Fibroblast of lung (primary cell): ENCODE measurements at places on chromosomes 6 and 20. TPM values are rescaled to one million over a fixed set of nuclear protein-coding genes. Genes with fewer than 3 reads are reported as not detected.

The TRIM10 gene
- not detected in 2 replicates for total RNA-seq

The BPI gene
- total RNA-seq: not detected in 2 replicates

The PREX1 gene
- 3.1 and 3.9 TPM in 2 replicates for total RNA-seq

The ZFP64 gene
- 14.7 and 19.5 TPM in 2 replicates for total RNA-seq

The TBC1D7 gene
- 12.8 and 19.3 TPM in 2 replicates for total RNA-seq

The ANKRD66 gene
- not detected in 2 replicates for total RNA-seq

The TRAPPC3L gene
- total RNA-seq: under 0.01 TPM in 2 replicates

The TTBK1 gene
- under 0.01 TPM in 2 replicates for total RNA-seq

The TOP1 gene
- total RNA-seq: 27.0 and 35.3 TPM in 2 replicates

The RGS17 gene
- total RNA-seq: 5.9 and 10.2 TPM in 2 replicates

The SULF2 gene
- total RNA-seq: 9.6 and 28.0 TPM in 2 replicates

DNA sequence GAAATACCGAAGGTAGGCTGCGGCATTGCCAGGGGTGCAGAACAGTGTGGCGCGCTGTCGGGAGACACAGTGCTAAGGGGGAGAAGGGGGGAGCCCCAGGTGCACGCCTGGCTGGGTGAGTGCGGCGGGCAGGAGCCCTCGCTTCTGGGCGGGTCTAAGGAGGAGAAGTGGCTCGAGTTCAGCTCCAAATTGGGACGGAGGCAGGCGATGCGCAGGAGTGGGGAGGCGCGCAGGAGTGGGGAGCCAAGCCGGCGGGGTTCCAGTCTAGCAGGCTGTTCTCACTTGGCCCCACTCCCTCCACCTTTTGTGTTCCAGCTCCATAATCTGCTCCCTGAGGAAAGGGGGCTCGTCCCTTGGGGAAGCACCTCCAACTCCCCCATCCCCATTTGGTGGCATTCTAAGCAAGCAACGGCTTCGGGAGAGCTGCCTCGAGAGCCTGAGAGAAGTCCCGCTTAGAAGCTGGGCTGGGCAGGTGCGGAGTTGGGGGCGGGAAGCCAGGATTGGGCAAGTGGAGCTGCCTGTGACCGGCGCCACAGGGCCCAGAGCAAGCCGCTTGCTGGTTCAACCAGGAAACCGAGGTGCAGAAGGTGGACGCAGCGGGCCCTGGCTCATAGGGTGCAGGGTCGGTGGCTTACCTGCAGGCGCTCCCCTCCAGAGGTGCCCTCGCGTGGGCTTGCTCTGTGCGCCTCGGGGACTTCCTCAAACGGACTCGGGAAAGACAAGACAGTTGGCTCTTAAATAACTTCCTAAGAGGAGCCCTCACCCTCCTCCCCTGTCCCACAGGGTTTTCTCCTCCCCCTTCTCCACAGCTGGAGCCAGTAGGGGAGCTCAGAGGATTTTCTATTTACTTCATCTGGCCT is at the start of gene F13A1:
Gene F13A1 (minus strand): TSS at position 711 of the 860 bp plus-strand sequence. CDS start 1,998 bp downstream, outside the sequence.
- H3K4me1 ChIP-seq: no peaks in the 10 kb centered on the region
- no peak within 1 kb of the TSS for H3K27ac ChIP-seq
- peaks cover 3% of the 10 kb centered on the region for H3K27me3 ChIP-seq
- no peak within 1 kb of the TSS for H3K4me3 ChIP-seq

DNA sequence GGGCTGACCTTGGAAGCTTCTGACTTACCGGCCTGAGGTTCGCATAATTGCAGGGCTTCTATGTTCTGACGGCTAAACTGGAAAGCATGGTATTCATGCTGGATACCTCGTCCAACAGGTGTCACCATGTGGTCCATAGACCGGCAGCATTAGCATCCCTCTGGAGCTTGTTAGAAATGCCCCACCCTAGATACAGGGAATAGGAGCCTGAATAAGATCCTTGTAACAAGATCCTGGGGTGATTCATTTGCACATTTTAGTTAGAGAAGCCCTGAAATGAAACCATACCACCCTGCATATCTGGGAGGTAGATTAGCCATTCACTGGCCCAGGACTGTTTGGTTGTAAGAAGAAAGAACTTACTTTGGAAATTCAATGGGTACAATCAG is 77.7 kb downstream of the TMEM170B start:
- no peaks in the 10 kb centered on the region for H3K36me3 ChIP-seq
- no peak overlapping the region for H3K4me3 ChIP-seq
- peak; percentile 86 for DNase-seq
- H3K27ac ChIP-seq: peak overlapping the region; percentile 91
- H3K4me1 ChIP-seq: peaks cover 26% of the 10 kb centered on the region

GRCh38 chr6:145076115-145076841 is 659.0 kb downstream of the EPM2A start:
- no peak overlapping the region for H3K27ac ChIP-seq
- H3K4me3 ChIP-seq: no peak overlapping the region
- no peaks in the 10 kb centered on the region for H3K36me3 ChIP-seq
- no peaks in the 10 kb centered on the region for H3K27me3 ChIP-seq
- peaks cover under 1% of the 10 kb centered on the region for H3K4me1 ChIP-seq

- H3K27ac ChIP-seq: no peak overlapping the region
- DNase-seq: no peak
- no peaks in the 10 kb centered on the region for H3K4me1 ChIP-seq
- no peak overlapping the region for H3K4me3 ChIP-seq
Measured at GRCh38 chr6:11663519-11663918, 115.1 kb downstream of the ADTRP start.

GRCh38 chr6:38510205-38510604 is 129.5 kb downstream of the BTBD9 start:
- no peaks in the 10 kb centered on the region for H3K36me3 ChIP-seq
- no peaks in the 10 kb centered on the region for H3K27me3 ChIP-seq
- H3K4me1 ChIP-seq: peaks cover 7% of the 10 kb centered on the region
- H3K27ac ChIP-seq: peak overlapping the region; percentile 39
- H3K4me3 ChIP-seq: no peak overlapping the region
- DNase-seq: peak; percentile 65

DNA sequence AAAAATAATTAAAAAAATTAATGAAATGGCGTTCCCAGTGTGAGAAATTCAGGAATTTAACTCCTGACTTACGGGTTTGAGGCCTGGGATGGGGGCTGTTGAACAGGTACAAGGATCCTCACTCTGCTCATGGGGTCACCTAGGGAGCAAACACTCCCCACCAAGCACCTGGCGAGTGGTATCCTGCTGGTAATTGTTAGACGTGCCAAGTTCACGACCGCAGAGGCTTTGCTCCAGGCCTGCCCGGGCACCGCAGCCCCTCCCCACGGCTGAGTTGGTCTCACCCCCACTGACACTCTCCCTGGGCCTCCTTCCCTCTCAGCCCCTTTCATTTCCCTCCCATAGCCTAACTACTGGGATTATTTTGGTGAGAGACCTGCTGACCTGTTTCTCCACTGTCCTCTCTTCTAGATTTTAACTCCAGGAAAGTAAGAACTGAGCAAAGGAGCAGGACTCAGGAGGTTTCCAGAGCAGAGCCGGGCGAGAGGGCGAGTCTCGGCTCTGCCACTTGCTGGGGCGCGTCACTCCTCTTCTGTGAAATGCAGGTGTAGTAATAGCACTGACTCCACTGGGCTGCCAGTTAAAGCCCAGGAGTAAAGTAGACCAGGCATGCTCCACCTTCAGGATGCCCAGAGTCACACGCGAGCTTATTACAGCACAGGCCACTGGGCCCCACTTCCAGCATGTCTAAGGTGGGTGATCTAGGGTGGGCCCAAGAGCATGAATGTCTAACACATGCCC is 22.8 kb downstream of the BMP7 start:
- H3K27ac ChIP-seq: no peak overlapping the region
- DNase-seq: no peak
- no peaks in the 10 kb centered on the region for H3K36me3 ChIP-seq
- H3K4me1 ChIP-seq: no peaks in the 10 kb centered on the region

DNA sequence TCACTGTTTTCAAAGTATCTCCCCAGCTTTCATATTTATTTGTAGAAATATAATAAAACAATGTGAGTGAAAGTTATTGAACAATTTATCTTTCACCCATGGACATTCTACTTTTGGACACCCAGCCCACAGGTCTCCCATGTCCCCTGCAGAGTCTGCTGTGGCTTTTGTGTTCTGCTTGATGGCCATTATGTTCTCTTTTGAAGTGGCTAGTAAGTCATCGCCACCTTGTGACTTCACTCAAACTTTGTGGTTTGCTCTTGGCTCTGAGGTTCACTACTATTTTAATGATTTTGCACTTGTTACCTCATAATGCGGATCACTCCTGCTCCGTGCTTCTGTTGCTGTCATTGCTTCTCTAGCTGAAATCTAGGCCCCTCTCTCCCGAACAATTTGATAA is 10.2 kb upstream of the DEFB113 start:
- H3K4me1 ChIP-seq: no peaks in the 10 kb centered on the region
- no peaks in the 10 kb centered on the region for H3K36me3 ChIP-seq
- no peaks in the 10 kb centered on the region for H3K27me3 ChIP-seq

DNA sequence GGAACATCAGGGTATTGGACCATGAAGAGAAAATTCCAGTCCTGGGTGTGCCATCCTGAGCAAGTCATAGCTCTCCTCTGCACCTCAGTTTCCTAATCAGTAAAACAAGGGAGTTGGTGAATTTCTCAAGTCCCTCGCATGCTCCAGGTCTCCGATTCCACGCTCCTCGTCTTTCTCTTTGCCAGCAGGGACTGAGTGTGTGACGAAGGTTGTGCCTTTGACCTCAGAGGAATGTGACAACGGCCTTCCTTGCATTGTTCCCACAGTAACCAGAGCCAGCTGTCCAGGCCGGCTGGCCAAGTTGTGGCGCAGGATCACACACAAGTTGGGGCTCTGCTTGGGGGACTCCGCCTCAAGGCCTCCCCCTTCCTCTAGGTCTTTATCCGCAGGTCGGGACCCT is 217.3 kb downstream of the ATXN1 start:
- H3K27me3 ChIP-seq: no peaks in the 10 kb centered on the region
- no peak overlapping the region for H3K4me3 ChIP-seq
- DNase-seq: peak; percentile 43
- H3K4me1 ChIP-seq: peaks cover 4% of the 10 kb centered on the region
- H3K36me3 ChIP-seq: no peaks in the 10 kb centered on the region

- H3K27me3 ChIP-seq: no peaks in the 10 kb centered on the region
- DNase-seq: no peak
- H3K36me3 ChIP-seq: no peaks in the 10 kb centered on the region
- no peaks in the 10 kb centered on the region for H3K4me1 ChIP-seq
- H3K27ac ChIP-seq: no peak overlapping the region
Measured at GRCh38 chr6:79302341-79302740, 67.9 kb upstream of the HMGN3 start.

DNA sequence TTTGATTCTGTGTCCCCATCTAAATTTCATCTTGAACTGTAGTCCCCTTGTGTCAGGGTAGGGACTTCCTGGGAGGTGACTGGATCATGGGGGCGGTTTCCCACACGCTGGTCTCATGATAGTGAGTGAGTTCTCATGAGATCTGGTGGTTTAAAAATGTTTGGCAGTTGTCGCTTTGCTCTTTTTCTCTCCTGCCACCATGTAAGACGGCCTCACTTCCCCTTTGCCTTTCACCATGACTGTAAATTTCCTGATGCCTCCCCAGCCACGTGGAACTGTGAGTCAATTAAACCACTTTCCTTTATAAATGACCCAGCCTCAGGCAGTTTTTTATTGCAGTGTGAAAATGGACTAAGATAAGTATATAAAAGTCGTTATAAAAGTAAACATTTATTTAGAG is 80.5 kb upstream of the SGK1 start:
- H3K27me3 ChIP-seq: no peaks in the 10 kb centered on the region
- no peaks in the 10 kb centered on the region for H3K36me3 ChIP-seq
- no peak for DNase-seq

DNA sequence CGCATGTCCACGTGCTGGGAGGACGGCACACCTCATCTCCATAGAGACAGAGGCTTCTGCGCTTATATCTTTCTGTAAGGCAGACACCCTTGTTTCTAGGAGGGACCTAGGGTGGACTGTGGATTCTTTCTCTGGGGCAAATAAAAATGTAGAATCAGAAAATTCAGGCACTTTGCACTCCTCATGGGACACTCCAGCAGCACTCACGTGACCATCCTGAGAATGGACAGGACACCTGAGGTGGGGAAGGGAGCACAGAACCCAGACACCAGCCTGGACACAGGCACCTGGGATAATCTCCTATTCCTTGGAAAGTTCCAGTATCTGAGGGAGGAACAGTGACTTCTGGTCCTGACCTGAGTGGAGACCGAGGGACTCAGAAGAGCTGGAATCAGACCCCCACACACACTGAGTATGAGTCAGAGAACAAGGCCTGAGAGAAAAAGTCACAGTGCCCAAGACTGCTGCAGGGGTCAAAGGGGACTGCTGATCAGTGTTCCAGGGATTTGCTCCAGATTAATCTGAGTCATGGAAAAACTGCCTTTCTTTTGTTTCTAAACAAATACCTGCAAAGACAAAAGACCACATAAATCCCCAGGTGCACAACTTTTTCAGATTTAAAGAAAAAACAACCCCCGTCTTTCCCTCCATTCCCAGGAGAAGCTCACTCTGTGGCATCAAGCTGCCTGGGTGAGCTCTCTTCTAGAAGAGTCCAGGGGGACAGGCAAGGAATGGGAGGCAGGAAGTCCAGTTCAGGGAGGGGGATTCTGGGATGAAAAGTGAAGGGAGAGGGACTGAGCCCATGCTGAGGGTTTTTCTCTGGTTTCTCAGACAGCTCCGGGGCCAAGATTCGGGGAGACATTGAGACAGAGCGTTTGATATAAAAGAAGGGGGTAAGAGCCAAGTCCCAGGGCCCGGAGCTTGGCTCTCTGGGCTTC is 35.6 kb upstream of the MICB start:
- H3K27ac ChIP-seq: no peak overlapping the region
- H3K4me3 ChIP-seq: no peak overlapping the region
- peak; percentile 11 for DNase-seq
- no peaks in the 10 kb centered on the region for H3K36me3 ChIP-seq
- peaks cover 5% of the 10 kb centered on the region for H3K27me3 ChIP-seq

GRCh38 chr20:33162313-33162712 is 5.6 kb upstream of the BPIFA2 start:
- no peaks in the 10 kb centered on the region for H3K4me1 ChIP-seq
- H3K27me3 ChIP-seq: no peaks in the 10 kb centered on the region
- H3K27ac ChIP-seq: no peak overlapping the region
- H3K4me3 ChIP-seq: no peak overlapping the region

- H3K4me3 ChIP-seq: no peak overlapping the region
- H3K4me1 ChIP-seq: peaks cover 2% of the 10 kb centered on the region
- no peaks in the 10 kb centered on the region for H3K27me3 ChIP-seq
- DNase-seq: peak; percentile 75
Measured at GRCh38 chr20:51128198-51128597, 105.3 kb upstream of the KCNG1 start.

- H3K36me3 ChIP-seq: peaks cover 2% of the 10 kb centered on the region
- DNase-seq: peak; percentile 92
- H3K4me1 ChIP-seq: peaks cover 7% of the 10 kb centered on the region
- peak overlapping the region; percentile 75 for H3K27ac ChIP-seq
- no peaks in the 10 kb centered on the region for H3K27me3 ChIP-seq
Measured at GRCh38 chr20:35791821-35792220, 20.0 kb downstream of the PHF20 start.

DNA sequence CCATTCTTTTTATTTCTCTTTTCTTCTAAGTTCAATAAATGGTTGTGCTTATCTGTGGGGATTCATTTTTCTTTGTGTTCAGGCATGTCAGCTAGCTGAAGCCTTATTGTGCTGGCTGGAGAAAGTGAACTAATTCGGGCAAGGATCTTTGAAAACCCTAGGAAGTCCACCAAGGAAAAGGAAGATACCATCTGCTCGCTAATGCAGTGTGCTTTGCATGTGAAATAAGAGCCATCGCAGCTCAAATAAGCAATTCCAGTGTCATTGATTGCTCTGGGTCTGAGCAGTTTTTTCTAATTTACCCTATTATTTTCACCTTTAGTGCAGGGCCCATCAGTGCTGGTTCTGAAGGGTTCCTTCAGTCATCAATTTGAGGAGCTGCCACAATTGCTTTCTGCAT is 309.4 kb upstream of the SOX4 start:
- no peak for DNase-seq
- H3K4me1 ChIP-seq: no peaks in the 10 kb centered on the region
- no peaks in the 10 kb centered on the region for H3K27me3 ChIP-seq
- no peak overlapping the region for H3K4me3 ChIP-seq
